Stimulated activated CD8-positive, alpha-beta memory T cell treated with anti-CD3 and anti-CD28 coated beads, Interleukin-4, amount 100 ng/mL, for 1 hour (primary cell): ENCODE measurements at places on chromosomes 7 and 10.

GRCh38 chr7:22713463-22713862, 13.5 kb upstream of the IL6 start:
- no peak for DNase-seq

DNA sequence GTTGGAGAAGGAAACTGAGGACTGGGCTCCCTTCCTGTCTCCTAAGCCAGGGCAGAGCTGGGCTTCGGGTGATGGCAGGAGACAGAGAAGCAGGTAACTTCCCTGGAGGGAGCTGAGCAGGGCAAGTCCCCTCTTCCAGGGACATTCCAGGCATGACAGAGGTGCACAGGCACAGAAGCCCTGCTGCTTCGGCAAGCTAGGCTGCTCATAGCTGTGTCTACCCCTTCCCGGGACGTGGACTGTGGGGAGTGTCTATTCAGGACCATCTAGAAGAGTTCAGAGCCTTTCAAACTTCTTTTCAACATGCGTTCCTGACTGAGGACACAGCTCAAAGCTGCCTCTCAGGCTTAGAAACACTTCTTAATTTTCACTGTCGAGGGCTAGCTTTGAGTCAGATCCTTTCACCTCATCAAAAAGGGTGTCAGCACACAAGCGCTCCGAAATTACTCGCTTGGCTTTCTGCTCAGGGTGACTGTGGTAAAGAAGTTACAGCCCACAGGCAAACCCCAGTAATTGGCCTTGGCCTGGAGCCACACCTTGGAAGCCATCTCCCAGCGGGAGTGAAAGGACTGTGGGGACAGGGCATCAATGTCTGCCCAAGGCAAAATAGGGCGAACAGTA, 63.7 kb upstream of the STEAP1B start:
- DNase-seq = no peak

GRCh38 chr7:137916980-137917645, 70.3 kb upstream of the DGKI start:
- no peak for DNase-seq

GRCh38 chr10:17375936-17376584, 78.3 kb downstream of the ST8SIA6 start:
- DNase-seq = no peak

- no peak for DNase-seq
Measured at GRCh38 chr10:67603701-67604100, 92.3 kb downstream of the CTNNA3 start.

DNA sequence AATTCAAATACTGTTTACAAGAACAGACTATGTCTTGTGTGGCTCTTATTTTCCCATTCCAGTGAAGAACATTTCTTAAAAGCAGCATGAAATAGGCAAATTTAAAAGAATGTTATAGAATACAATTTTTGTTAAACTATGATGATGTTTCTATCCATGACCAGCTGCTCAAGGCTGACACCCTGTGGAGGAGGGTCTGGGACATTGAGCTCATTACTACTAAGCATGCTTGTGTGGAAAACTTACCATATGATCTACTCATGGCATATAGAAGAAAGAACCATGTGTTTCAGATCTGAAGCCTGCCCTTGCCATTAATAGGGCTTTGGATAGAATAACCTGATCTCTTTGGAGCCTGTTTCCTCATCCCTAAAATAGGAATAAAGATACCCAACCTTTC, 125.0 kb downstream of the FOXP2 start:
- DNase-seq = no peak

GRCh38 chr7:92682903-92683539, 92.8 kb upstream of the FAM133B start:
- no peak for DNase-seq

GRCh38 chr7:128106821-128107220, 75.6 kb upstream of the LRRC4 start:
- DNase-seq = no peak

DNA sequence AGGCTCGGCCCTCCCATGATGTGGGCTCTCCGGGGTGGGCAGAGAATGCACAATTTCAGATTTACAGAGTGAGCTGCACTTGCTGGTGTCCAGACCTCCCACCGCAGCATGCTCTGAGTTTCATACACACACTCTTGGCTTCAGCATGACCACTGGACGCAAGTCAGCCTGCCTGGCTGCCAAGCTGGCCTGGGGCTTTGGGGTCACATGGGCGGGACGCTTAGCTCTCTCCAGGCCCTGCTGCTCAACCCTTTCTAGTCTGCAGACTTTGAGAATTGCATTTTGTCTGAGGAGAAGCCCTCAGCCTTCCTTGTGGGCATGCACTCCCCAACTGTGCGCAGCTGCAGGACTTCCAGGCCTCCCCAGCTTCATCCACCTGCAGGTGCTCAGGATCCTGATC, 5.7 kb downstream of the CYP2E1 start:
- DNase-seq = no peak

DNA sequence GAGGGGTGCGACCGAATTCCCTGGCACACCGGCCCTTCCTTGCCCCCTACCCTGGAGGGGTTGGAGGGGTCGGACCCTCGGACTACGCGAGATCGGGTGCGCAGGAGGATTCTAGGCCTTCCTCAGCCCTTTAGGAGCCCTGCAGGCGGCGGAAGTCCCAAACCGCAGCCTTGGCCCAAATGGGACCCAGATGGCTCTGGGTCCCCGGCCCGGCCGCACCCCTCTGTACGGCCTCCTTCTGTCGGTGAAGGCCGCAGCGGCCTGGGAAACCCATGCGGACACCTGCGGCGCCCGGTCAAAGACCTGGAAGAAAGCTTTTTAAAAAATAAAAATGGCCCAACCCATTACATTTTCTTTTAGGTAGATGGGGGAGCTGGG, 2.4 kb upstream of the VAX1 start:
- DNase-seq = no peak

- DNase-seq = no peak
Measured at GRCh38 chr7:15326044-15326644, 235.7 kb downstream of the AGMO start.

GRCh38 chr10:104639590-104640338, 1.3 kb upstream of the SORCS3 start:
- DNase-seq = no peak

- DNase-seq = no peak
Measured at GRCh38 chr10:105347487-105347886, 706.4 kb downstream of the SORCS3 start.

DNA sequence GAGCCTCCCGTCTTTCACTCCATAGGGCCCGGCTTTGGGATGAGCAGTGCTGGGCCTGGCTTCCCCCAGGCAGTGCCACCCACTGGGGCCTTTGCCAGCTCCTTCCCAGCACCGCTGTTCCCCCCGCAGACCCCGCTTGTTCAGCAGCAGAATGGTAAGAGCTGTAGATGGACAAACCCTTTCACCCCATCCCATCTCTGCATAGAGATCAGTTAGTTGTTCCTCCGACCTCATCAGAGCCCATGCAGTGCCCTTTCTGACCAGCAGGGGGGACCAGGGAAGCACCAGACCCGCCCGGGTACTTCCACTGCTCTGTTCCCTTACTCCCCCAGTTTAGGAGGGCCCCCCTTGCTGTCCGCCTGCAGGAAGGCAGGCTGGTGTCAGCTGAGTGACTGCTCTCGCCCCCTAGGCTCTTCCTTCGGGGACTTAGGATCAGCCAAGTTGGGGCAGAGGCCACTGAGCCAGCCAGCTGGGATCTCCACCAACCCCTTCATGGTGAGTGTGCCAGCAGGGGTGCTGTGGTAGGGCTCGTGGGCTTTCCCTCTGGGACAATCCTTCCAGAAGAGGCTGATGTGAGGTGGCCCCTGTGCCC, 9.8 kb downstream of the SAP25 start:
- DNase-seq = peak; percentile 73

- DNase-seq = no peak
Measured at GRCh38 chr10:123236126-123236525, 81.9 kb downstream of the BUB3 start.

- no peak for DNase-seq
Measured at GRCh38 chr10:114437473-114438292, 33.4 kb upstream of the AFAP1L2 start.

GRCh38 chr7:16359216-16359615, 62.1 kb downstream of the CRPPA start:
- DNase-seq = no peak
